ENCODE measurements at places on chromosomes 6 and 20.

DNA sequence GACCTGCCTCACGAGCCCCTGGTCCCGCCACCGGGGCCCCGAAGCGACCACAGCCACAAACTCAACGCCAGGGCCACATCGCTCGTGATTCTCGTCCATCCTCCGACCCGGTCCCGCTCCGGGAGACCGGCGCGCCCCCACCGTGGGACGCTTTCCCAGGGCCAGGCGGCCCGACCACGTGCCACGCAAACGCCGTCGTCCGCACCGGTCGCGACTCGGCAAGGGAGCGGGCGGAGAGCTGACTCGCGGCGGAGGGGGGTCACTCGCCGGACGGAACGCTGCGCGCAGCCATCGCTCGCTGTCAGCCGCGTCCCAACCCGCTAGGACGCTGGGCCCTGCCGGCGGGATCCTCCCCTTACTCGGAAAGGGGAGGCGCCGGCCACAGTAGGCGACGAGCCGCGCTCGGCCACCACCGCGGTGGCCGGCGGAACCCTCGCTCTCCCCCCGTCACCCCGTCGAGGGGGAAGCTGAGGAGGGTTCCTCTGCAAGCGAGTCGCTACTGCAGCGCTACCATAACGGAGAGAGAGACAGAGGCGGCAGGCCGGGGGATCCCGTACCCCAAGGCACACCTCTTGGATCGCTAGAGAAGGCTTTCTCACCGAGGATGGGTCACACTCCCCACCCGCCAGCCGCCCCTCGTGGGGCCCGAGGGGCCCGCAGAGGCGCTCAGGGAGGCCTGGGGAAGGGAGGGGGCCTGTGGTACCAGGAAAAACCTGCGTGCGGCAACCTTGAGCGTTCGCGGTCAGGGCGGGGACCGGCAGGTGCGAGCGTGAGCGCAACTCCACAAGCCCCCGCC, 511.8 kb upstream of the ZNF337 start:
- peak; percentile 28 for ATAC-seq

DNA sequence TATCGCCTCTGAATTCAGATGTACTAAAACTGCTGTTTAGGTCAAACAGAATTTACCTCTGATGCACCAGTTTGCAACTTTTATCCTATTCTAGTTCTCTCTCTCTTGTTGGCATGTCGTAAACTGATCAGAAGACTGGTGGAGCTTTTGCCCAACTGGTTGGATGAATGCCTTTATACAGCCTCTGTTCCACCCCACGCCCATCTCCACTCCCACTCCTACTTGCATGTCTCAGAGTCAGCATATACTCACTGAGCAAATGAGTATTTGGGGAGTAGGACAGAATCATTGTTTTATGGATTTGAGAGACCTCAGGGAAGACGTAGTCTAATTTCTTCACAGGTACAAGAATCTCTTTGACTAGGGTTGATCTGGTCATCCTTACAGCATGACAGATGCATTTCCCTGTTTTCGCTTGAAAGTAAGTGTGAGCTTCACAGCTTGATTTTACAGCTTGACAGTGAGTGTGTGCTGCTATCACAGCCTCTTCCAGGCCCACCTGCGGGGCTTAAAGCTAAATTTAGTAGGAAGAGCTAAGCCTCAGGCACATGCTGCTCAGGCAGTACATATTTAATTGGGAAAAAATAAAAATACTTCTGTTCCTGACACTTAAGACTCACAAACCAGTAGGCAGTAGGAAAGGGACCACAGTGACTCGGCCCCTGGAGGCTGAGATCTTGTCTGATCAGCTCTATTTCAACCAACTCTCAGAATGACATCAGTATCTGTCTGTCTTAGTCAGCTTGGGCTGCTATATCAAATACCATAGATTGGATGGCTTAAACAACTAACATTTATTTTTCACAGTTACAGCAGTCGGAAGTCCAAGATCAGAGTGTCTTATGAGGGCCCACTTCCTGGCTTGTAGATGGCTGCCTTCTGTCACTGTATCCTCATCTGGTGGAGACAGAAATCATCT, 30.4 kb downstream of the TRMT6 start:
- peak; percentile 17 for ATAC-seq

DNA sequence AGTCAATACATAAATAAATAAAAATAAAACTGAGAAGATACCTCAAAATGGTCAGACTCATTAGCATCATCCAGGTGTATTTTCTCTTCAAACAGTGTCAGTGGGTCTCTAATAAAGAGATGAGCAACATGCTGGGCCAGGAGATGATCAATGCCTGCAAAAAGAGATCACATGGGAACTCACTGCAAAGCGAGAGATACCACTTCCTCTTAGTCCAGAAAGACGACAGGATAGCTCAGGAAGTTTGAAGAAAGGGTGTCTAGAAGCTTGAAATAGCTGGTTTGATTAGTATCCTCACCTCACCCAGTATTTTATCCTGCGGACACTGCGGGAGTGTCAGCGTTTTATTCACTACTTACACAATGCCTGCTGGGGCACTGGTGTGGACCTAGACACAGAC, 38.0 kb downstream of the GCLC start:
- ATAC-seq: no peak

DNA sequence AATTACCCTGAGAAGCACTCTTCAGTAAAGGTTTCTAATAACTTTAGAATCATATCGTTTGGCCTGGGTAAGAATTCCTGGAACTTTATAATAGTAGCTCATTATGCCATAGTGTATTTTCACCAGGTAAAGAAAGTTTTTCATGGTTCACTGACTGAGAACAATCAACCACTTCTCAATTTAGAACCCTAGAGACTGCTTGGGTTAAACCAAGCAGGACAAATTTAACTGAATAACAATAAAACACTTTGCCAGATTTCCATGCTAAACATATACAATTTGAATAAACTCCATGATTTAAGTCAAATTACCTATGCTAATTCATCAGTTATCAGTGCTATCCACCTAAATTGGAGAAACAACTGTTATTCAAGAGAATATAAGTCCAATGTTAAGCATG, 99.4 kb downstream of the PLG start:
- ATAC-seq: no peak

GRCh38 chr6:36914227-36914794, 28.6 kb downstream of the C6orf89 start:
- ATAC-seq: no peak

DNA sequence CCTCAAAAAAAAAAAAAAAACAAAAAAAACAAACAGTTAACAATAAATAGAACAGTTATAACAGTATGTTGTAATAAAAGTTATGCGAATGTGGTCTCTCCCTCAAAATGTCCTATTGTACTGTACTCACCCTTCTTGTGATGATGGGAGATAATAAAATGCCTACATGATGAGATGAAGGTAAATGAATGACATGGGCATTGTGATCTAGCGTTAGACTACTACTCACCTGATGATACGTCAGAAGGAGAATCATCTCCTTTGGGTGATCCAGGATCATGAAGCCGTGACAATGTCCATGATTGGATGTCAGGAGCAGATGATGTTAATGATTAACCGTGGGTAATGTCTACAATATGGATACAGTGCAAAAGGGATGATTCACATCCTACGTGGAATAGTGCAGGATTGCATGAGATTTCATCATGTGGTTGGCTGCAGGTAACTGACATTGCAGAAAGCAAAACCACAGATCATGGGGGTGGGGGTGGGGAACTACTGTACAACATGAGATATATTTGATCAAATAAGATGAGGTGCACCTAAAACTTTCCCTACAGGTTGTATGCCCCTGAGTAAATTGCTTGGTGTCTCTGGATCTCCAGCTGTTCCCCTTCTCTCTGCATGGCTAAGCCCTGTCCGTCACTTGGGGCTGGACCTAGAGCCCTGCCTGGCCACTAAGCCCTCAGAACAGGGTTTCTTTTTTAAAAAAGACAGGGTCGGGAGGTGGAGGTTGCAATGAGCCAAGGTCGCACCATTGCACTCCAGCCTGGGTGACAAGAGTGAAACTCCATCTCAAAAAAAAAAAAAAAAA, 6.2 kb upstream of the RBCK1 start:
- ATAC-seq: no peak

DNA sequence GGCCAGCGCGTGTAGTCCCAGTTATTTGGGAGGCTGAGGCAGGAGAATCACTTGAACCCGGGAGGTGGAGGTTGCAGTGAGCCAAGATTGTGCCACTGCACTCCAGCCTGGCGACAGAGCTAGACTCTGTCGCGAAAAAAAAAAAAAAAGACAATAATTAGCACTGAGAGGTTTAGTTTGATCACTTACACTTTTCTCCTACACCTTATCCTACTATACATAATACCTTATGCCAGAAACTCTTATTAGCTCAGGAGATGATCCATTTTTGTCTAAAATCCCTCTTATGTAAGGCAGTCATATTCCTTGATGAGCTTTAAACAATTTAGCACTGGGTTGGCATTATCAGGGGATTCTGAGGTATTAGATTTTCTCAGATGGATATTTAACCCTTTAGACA, 3.6 kb upstream of the MTFR2 start:
- no peak for ATAC-seq

DNA sequence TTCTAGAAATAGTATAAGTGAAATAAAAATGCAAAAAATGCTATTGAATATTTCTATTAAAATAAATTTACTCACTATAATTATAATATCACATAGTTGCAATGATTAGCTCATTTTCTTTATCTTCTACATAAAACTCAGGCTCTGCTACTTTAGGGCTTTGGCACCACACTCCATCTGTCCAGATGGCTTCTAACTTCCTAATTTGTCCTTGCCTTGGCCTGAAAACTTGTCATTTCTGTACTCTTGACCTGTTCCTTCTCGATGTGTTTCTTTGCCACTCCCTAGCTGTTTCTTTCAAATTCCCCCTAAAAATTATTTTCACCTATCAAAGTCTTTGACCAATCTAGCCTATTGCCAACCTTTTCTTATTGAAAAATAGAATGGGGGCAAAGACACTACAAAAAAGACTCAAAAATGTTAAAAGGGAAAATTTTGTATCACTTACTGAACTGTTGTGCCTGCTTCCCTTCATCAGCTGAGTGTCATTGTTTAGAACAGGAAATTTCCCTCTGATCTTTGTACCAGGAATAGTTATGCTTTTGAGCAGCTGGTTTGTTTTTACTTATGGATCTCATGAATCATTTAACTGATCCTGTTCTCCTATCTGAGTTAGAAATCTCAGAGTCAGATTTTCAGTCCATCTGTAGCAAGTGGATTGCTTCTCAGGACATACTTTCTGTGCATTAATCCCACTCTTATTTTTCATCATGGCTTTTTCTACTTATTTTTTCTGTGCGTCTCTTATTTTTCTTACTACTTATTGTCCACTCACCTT, 279.2 kb upstream of the CNR1 start:
- no peak for ATAC-seq

GRCh38 chr20:45377269-45377668, 856 bp downstream of the TP53TG5 start:
- no peak for ATAC-seq

GRCh38 chr6:156699017-156699421, 78.2 kb upstream of the ARID1B start:
- no peak for ATAC-seq

- ATAC-seq: no peak
Measured at GRCh38 chr6:112929641-112930040, 582.5 kb downstream of the RFPL4B start.

GRCh38 chr6:41593406-41593805, 44.9 kb upstream of the MDFI start:
- ATAC-seq: no peak

GRCh38 chr20:20778676-20779075, 66.2 kb upstream of the RALGAPA2 start:
- no peak for ATAC-seq

DNA sequence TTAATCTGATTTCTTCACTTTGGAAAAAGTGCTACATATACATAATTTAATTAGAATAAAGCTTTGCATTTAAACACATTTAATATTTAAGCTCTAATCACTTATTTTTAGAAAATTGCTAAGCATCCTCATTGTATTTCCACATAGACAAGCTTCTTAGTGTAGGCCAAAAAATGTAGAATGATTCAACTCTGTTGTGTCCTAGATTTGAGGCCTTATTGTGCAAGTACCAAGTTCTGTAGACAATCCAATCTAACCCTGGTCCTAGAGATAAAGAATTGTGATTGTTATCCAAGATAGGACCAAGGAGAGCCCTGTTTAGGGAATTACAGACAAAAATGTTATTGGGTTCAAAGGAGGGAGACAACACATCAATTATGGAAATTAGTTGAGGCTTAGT, 27.6 kb downstream of the MRAP2 start:
- ATAC-seq: no peak

DNA sequence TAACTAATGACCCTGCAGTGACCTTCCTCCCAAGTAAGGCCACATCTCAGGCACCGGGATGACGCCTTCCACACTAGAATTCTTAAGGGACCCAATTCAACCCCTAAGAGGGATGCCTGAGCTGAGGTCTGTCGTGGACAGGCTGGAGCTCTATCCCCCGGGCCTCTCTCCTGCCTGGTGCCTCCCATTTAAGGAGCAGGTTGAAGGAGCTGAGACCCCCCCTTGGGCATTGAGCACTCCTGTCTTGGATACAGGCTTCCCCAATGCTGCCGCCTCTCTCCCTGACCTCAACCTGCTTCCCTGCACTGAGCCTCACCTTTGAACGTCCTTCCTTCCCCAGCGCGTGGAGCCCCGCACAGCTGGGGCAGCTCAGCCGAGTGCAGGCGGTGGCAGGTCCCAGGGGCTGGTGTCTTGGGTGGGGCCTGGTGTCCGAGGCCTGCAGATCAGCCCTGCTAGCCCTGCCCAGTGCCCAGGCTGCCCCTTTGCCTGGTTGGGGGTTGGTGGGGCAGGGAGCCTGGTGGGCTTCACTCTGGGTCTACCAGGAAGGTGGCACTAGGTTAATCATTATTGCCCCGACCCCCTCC, 19.9 kb upstream of the BHLHE23 start:
- ATAC-seq: no peak

GRCh38 chr20:13337090-13337784, 116.2 kb downstream of the ISM1 start:
- ATAC-seq: no peak

DNA sequence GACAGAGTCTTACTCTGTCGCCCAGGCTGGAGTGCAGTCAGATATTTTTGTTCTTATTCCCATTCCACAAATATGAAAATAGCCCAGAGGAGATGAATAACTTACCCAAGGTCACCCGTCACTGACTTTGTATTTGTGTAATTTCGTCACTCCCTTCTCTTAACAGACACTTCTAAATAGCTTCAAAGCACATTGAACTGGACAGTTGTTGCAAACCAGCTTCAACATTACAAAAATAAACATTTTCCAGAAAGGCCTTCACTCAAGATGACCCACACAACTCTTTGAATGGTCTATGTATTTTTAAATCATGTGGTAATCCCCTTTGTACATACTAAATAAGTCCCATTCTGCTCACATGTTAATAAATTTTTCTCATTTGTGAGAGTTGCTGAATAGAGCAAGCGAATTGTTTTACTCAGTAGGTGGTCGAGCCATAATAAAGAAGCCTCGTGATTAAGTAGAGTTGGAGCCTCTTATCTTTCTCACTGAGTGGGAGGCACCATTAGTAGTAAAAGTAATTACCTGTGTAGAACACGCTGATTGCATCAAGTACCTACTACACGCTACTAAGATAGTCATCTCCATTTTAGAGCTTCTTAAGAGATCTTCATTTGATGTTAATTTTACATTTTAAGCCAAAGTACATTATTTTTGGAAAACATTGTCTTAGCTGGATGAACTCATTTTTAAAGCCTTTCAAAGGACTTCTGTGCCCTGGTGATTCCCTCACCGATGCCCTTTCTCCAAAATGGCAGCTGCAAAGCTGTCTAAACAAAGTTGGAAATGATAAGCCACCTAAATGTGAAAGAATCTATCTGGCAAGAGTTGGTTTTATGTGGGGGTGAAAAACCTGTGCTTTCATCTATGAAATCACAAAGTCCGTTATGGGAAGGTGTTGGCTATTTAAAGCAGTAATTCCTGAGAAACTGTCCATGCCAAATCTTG, 110.0 kb downstream of the TSHZ2 start:
- ATAC-seq: no peak
